Fibroblast of skin of left quadriceps (primary cell): ENCODE measurements at places on chromosomes 4 and X.

GRCh38 chr4:186017801-186018200 lies 51.2 kb upstream of the TLR3 start:
- no peak for DNase-seq

- DNase-seq, result no peak
Measured at GRCh38 chr4:54333657-54334056, 104.6 kb downstream of the PDGFRA start.

GRCh38 chr4:180009316-180009715 lies 2233.9 kb upstream of the TENM3 start:
- no peak for DNase-seq

- DNase-seq, result peak; percentile 15
Measured at GRCh38 chrX:129496625-129497024, 26.7 kb downstream of the SMARCA1 start.

- DNase-seq, result no peak
Measured at GRCh38 chrX:154026136-154027021, 6.7 kb upstream of the IRAK1 start.

GRCh38 chr4:84606645-84607044 lies 23.7 kb downstream of the CDS1 start:
- DNase-seq, result no peak

DNA sequence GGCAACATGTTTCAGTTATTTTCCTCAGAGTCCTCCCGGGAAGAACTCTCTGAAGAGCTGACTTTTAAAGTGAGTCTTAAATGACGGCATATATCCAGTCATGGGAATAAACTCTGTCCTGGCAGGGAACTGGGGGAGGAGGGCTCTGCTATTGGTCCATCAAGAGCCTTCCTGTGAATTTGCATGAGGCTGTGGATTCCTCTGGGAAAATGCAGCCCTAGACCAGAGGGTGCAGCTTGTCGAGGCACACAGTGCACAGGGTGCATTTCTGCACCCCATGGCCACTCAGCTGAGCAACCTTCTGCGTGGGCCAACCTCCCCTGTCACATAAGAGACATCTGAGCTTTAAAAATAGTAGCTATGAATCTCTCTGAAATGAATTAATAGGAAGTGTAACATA lies 360.0 kb downstream of the GALNTL6 start:
- no peak for DNase-seq

DNA sequence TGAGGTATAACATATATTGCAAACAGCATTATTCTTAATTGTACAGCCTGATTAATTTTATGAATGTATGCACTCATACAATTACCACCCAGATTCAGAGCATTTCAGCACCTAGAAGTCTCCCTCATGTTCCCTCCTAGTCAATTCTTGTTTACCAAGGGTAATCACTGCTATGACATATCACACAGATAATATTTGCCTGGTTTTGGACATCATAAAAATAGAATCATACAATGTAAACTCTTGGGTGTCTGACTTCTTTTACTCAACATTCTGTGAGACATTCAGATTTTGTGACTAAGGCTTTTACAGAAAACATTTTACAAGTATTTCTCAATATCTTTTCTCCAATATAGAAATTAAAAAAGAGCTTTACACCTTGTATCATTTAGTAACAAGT lies 66.9 kb downstream of the PTPN13 start:
- no peak for DNase-seq

- DNase-seq, result no peak
Measured at GRCh38 chrX:21657318-21658151, 595 bp downstream of the KLHL34 start.

DNA sequence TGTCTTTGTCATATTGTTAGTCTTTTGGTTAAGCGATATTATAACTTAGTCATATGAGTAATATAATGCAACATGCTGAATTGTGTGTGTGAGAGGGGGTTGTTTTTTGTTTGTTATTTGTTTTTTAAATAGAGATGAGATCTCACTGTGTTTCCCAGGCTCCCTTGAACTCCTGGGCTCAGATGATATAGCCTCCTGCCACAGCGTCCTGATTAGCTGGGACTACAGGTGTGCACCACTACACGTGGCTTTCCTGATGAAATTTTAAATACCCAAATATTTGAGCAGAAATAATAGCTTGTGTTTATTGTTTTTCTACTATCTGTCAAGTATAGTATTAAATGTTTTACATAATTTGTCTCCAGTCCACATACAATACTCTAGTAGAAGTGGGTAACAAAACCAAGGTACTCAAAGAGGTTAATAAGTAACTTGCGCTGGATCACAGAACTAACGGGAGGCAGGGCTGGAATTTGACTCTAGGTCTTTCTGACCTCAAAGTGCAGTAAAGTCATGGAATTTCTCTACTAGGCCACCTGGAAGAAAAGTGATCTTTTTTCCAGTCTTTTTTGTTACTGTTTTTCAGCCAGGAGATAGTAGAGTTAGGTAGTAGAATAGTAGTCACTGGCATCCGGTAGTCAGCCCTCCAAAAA lies 47.8 kb downstream of the CLCN3 start:
- DNase-seq, result no peak

DNA sequence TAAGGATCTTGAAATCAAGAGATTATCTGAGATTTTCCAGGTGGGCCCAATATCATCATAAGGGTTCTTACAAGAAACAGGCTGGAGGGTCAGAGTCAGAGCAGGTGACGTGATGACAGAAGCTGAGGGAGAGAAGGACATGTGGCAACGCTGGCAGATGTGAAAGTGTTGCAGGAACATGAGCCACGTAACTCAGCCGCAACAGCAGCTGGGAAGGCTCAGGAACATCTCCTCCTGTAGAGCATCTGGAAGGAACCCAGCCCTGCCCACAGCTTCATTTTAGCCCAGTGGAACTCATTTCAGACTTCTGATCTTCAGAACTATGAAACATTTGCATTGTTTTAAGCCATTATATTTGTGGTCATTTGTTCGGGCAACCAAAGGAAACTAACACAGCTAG lies 156.3 kb upstream of the VEGFC start:
- DNase-seq, result peak; percentile 4

GRCh38 chrX:103431316-103431715 lies 55.0 kb downstream of the BEX3 start:
- no peak for DNase-seq

- no peak for DNase-seq
Measured at GRCh38 chr4:78186597-78187543, 129.7 kb downstream of the FRAS1 start.

- peak; percentile 81 for DNase-seq
Measured at GRCh38 chr4:40316333-40316781, 18.8 kb upstream of the CHRNA9 start.

- no peak for DNase-seq
Measured at GRCh38 chrX:72358313-72358712, 52.6 kb upstream of the CITED1 start.

GRCh38 chrX:56530011-56530410 lies 33.4 kb upstream of the UBQLN2 start:
- no peak for DNase-seq

GRCh38 chr4:4438891-4439290 lies 52.0 kb downstream of the NSG1 start:
- DNase-seq, result no peak

DNA sequence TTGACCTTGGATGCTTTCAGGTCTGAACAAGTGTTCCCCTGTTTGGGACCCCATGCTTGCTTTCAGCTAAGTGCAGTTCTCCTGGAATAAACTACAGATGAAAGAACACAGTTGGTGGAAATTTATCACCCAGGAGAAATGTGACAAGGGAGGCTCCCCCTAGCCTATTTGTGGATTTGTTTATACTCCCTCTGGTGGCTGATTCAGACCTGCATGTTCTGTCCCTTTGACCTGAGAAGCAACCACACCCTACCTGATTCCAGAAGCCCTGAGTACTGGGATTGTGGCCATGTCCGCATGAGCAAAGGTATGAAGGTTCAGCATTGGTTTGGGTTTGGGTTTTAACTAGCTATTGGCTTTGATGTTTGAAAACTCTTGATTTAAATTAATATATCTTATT lies 440.9 kb downstream of the MID1IP1 start:
- DNase-seq, result no peak

DNA sequence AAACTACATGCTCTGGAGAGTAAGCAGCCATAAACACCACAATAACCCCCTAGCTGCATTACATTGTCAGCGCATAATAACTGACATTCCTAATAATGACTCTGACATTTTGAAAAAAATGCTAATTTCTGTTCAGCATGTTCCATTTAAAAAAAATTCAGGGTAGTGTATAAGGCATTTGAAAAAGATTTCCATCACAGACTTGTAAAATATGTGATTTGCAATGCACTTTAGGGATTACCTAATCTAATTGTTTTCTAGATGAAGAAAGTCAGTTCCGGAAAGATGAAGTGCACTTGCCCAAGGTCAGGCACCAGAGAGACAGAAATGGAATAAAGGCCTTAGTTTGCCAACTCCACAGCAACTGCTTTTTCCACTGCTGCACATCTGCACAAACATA lies 55.3 kb downstream of the FANCB start:
- DNase-seq, result no peak

DNA sequence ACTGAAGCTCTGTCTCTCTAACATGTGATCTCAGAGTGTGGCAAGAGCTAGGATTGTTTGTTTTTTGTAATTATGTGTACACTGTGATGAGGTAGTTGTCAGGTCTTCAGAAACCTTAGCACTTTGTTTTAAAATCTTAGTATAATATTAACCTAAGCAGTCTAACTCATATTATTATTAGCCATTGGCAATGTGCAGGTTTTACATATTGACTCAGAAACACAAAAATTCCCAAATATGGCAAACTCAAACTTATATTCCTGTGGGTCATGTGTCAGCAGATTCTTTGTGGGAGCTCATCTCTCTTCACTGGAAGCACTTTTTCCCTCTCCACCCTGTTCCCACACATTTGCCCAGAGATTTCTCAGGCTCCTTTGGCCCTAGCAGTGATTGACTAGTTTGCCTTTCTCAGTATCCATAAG lies 8.2 kb upstream of the PWWP3B start:
- DNase-seq, result no peak
